ENCODE measurements at places on chromosomes 12 and 14. TPM values are rescaled to one million over a fixed set of nuclear protein-coding genes. Genes with fewer than 3 reads are reported as not detected.
A peak's percentile ranks its signal among the peaks of the same experiment; 100 is the strongest.

Gene TBX5
- total RNA-seq, result 55.8 TPM

Gene FGF6
- total RNA-seq, result not detected

Gene PIWIL1
- not detected for total RNA-seq

Gene LAG3
- 0.24 TPM for total RNA-seq

- DNase-seq, result peak; percentile 23
These were observed 240.9 kb downstream of the FBXL14 start for GRCh38 chr12:1353451-1353850.

DNA sequence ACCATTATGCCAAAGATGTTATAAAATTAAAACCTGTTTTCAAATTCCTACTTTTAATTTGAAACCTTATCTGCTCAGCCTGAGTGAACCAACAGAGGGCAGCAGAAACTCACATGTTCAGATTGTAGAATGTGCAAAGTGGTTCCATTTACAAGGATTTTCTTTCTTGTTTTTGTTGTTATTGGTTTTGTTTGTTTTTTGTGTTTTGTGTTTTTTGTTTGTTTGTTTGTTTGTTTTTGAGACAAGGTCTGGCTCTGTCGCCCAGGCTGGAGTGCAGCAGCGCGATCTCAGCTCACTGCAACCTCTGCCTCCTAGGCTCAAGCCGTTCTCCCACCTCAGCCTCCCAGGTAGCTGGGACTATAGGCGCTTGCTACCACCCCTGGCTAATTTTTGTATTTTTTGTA is 22.8 kb upstream of the GARIN2 start:
- no peak for DNase-seq

- no peak for DNase-seq
These were observed 532 bp downstream of the NOC4L start for GRCh38 chr12:132144810-132145168.

GRCh38 chr12:48380596-48380995 is 29.9 kb upstream of the ZNF641 start:
- DNase-seq, result no peak

GRCh38 chr12:34336619-34337465 is 314.5 kb downstream of the ALG10 start:
- no peak for DNase-seq

DNA sequence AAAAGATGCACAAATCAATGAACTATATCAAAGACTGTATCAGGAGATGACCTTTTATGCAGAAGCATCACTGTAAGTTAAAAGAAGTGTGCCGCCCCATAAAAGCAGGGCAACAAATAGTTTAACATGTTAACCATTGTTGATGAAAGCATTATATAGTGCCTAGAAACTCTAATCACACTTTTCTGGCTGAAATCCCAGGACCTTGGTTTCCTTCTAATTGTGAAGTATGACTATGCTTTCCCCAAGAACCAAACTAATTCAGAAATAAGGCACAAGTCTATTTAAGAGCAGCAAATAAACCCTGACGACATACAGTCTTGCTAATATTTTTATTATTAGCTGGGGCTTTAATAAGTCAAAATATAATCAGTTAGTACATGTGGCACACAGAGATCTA is 21.7 kb downstream of the RACGAP1 start:
- no peak for DNase-seq

GRCh38 chr12:48990552-48990951 is 8.6 kb downstream of the DDN start:
- no peak for DNase-seq

- DNase-seq, result peak; percentile 81
These were observed 32.6 kb downstream of the PAPLN start for GRCh38 chr14:73269729-73270531.

- no peak for DNase-seq
These were observed 112.5 kb downstream of the RIN3 start for GRCh38 chr14:92626041-92626440.

DNA sequence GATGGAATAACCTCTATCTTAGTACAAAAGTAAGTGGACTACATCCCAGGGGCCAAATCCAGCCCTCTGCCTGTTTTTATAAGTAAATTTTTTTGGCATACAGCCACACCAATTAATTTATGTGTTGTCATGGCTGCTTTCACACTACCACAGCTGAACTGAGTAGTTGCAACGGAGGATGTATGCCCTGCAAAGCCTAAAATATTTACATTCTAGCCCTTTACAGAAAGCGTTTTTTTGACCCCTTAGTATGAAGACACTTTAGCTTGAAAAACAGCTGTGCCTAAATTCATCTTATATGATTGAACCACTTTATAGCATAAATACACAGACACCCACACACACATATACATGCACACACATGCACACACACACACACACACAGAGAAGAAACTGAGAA is 501.6 kb downstream of the EGLN3 start:
- DNase-seq, result no peak

DNA sequence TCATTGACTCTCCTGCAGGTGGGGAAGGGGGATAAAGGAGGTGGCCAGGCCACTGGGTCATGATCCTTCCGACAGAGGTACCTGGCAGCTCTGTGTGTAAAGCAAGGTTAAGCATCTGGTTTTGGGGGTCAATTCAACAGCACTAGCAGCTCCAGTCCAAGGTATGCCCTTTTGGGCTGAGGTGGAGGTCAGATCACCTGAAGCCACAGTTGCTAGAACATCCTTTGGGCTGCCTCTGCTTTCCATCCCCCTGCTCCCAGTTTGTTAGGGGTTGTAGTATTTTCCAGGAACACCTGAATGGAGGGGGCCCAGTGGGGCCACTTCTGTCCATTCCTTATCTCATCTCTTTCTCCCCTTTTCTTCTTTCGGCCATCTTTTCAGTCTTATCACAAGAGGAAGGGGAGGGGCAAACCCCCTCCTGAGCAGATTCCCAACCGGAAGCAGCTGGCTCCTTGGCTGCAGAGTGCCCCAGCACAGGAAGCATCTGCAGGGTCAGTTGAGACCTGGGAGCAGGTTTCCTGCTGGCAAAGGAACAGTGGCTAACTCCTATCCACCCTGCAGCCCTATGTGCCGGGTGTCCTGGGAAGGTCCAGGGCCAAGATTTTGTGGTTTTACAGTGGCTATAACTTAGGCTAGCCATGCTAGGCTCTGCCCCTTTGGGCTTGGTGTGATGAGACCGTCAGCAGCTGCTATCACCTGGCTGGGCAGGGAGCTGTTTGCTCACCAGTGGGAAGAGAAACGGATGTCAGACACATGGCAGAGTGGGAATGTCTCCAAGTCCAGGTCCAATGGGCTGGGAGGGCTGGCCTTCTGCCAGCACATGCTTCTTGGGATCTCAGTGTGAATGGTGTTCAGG is 40.2 kb downstream of the SH2B3 start:
- peak; percentile 62 for DNase-seq

DNA sequence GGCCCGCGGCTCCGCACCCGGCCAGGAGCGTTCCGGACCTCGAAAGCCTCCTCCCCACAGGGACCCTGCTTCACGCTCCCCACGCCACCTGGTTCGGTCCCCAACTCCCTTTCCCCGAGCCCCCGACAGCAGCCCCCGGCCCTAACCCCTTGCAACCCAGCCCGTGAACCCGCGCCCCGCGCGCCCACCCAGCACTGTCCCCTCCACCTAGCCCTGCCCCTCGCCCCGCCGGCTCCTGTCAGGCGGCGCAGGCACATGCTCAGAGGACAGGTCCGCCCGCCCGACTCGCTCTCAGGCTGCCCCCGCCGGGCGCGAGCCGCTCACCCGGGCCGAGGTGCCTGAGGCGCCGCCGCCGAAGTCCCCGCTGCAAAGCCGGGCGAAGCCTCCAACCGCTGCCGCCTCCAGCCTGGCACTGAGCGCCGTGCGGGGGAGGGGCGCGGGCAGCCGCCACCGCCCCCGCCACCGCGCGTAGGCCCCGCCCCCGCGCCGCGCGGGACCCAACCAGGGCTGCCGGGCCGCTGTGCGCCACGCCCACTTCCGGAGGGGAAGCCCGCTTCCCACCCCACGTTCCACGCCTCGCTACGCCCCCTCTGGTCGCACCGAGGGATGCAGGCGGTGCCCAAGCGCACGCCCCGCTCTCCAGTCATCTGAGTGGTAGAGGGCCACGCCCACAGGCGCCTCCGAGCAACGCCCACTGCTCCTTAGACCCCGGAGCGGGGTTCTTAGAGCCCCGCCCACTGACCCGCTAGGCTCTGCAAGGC is at the start of gene CORO1C:
Gene CORO1C, minus strand, starts transcription at position 414 of the 761 bp plus-strand sequence. CDS start 30,200 bp downstream, outside the sequence.
- peak; percentile 98 for DNase-seq

GRCh38 chr12:77299910-77300669 is 234.7 kb upstream of the E2F7 start:
- DNase-seq, result no peak

GRCh38 chr12:26839512-26839911 is 6.5 kb upstream of the ITPR2 start:
- no peak for DNase-seq

DNA sequence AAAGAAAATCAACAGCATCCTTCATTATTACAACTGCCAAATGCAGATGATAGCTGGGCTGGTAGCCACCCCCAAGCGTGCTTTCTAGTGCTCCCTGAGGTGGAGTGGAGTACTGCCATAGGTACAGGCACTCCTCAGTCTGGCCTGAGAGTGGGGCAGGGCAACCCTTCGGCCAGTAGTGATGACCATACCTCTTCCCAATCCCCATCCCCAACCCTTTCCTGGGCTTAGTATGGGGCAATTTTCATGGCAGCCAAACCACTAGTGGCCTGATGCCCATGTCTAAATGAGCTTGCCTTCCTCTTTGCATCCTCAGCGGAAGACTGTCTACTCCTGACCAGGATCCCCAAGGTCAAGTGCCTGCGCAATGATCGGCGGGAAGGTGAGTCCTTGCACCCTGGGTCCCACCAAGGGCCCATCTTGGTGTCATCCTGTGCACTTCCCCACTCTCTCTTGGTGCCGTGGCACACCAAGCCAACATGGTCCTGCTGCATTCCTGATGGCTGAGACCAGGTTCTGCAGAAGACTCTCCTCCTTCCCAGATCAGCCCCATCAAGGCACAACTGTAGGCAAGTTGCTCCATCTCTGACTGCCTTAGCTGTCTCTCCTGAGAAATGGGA is 65.8 kb downstream of the GALNT16 start:
- DNase-seq, result no peak

DNA sequence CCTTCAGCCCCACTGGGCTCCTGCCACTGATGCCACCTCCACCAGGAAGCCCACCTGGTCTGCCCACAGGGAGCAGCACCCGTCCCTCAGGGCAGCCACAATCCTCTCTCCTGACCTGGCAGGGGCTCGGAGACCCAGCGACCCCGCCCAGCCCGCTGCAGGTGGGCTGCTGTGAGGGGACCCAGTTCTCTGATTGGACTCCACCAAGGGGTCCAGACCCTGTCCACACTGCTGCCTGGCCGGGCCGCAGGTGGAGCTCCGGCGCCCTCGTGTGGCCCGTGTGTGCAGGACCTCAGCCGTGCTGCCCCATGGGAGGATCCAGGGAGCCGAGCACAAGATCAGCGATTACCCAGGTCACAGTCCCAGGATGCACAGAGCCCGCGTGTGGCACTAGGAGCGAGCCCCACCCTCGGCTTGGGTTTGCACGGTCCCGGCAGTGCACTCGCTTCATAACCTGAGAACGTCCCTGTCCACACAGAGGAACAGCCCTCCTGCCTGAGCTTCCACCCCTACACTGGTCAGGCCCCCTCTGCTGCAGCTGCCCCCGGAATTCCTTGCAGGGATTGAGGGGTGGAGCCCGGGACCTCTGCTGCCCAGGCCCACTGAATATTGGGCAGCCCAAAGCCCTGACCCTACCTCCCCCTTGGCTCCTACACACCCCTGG is 35.4 kb upstream of the TMEM179 start:
- no peak for DNase-seq
